ENCODE measurements at places on chromosomes 2 and 18.

DNA sequence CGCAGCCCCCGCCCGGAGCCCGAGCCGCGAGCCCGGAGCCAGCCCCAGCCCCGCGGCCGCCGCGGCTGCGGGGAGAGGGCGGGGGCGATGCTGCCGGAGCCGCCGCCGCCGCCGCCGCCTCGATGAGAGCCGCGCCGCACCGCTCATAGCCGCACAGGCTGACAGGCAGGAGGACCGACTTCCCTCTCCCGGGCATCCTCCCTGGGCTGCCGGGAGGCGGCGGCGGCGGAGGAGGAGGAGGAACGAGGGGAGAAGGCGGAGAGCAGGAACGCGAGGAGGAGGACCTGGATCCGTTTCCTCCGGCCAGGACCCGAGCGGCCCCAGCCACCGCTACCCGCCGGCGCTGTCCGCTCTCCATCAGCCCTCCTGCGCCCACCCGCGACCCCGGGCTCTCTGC is 370 bp downstream of the KLHL29 start:
- DNase-seq: no peak

- no peak for DNase-seq
Observed at GRCh38 chr2:230916218-230916617, 8.8 kb downstream of the GPR55 start.

- no peak for DNase-seq
Observed at GRCh38 chr18:59621027-59621426, 76.2 kb downstream of the CCBE1 start.

- DNase-seq: no peak
Observed at GRCh38 chr2:177631680-177632079, 239.1 kb downstream of the AGPS start.

DNA sequence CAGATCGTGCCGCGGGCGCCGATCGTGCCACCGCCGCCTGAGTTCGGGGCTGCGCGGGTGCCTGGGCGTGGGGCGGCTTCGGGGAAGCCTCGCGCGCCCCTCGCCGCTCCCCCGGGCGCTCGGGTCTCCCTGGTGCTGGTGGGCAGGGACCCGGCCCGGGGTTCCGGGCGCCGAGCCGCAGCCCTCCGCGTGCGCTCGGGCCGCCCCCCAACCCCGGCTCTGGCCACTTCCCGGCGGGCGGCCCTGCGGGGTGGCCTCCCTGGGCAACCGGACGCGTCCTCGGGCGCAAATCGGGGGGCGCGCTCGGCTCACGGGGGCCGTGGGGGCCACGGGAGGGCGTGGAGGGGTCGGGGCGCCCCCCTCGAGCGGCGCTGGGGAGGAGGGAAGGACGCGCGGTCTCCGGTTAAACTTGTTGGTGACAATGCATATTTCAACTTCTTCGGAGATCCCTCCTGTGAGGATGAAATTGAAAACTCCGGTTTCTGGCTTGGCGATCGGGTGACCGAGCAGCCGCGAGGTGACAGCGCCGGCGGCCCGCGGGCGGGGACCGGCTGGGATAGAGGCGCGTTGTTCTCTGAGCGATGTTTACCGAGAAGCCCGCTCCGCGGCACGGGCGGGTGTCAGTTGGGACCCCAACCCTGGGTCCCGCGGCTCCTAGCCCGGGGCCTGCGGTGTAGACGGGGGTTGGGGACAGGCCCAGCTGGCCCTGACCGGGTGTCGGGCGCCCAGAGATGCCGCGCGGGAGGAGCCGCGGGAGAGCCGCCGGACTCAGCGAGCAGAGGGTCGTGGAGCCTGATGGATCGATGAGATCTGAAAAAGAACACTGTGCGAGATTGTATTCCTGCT is 676 bp downstream of the SH3BP4 start:
- no peak for DNase-seq

GRCh38 chr18:7740821-7741220 is 173.7 kb downstream of the PTPRM start:
- DNase-seq: no peak

DNA sequence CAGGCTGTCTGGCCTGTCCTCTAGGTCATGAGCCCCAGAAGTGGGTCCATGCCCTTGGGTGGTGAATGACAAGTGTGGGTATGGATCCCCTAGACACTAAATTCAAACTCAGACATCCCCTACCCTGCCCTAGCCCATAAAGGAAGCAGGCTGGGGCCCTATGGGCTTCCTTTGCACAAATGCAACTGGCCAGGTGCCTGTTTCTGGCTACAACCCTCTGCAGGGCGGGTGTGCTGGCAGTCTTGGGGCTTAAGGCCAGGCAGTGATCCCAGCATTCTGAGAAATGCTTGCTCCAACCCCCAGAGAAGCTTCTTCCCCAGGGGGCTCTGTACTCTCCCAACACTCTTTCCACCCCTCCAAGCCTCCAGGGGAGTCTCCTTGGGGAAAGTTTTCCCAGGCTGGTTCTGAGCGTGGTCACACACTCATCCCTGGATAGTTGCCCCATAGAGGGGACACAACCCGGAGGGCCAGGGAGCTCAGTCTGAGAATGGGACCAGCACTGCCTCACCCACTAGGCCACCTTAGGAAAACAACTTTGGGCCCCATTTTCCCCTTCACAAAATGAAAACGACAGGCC is 16.6 kb upstream of the ASPRV1 start:
- DNase-seq: no peak

- no peak for DNase-seq
Observed at GRCh38 chr2:39922679-39923405, 143.8 kb upstream of the THUMPD2 start.

GRCh38 chr18:32378705-32379104 is 92.0 kb downstream of the GAREM1 start:
- no peak for DNase-seq

DNA sequence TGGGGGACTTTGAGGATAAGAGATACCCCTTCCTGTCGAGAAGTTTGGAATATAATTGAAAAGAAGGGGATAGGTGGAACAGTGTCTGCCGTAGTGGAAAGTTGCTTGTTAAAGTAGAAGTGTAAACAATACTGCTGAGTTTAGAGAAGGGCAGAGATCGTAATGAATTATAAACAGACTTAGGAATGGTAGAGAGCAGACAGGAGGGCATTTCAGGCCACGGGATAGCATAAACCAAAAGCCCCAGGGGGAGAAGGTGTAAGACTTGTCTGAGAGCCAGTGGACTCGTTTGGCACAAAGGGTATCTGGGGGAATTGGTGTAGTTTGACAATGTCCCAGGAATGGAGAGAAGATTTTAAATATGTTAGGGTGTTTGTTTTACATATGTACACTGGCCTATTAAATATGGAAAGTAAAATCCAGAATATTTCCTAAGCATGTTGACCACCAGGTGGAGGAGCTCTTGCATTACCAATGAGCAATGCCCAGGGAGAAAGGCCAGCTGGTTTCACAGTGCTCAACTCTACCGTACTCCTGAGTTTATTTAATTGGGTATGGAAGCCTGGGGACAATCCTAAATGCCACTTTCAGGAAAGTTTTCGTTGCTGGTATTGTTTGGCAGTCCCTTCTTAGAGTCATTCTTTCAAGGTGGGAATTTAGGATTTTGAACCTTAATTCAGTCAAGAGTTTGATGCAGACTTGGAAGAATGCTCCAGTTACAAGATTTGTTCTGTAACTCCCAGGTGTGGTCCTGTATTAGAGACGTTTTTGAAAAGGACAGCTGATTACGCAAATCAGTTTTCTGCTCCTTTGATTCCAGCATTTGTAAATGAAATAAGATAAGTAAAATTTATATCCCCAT is 7.5 kb downstream of the COPS8 start:
- DNase-seq: no peak

- DNase-seq: peak; percentile 2
Observed at GRCh38 chr18:9613550-9614400, 584 bp downstream of the PPP4R1 start.

DNA sequence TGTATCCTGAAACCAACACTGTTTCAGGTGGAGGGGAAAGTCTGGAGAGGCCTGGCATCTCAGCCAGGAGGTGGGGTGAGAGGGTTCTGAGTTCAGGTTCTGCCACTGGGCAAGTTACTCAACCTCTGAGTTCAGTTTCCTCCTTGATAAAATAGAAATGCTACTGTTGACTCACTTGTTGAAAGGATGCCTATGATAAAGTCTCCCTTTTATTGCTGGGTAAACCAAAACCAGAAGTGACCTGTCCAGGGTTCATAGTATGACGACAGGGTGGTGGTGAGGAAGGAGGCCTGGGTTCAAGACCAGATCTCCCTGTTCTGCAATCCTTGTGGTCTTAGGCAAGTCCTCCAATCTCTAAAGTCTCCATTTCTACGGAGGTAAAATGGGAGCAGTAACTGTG is 232.7 kb downstream of the PRKCE start:
- DNase-seq: no peak

DNA sequence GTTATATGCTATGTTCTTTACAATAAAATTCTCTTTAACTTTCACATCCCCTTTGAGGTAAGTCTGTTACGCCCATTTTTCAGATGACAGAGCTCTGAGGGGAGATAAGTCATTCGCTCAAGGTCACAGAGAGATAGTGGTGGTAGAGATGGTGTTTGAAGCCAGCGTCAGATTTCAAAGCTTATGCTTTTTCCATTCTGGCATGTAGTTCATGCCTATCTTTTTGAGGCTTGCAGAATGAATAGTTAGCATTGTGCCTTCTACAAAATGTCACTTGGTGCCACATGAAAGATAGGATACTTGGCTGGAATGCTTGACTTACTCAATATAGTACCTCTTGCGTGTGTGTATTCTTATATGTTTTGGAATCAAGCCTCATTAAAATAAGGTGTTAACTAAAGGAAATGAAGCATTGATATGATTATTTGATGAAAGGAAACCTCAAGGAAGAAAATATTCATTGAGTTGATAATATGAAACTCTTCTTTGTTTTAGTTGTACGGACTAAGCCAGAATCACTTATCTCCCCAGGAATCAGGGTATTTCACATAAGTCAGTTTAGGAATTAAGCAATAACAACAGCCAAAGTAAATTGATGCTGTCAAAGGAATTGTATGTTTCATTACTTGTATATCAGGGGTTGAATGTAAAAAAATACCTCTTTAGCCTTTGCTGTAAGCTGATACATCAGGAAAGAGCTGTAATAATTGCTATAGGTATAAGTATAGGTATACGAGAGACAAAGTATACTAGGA is 15.5 kb downstream of the SPATS2L start:
- DNase-seq: no peak

DNA sequence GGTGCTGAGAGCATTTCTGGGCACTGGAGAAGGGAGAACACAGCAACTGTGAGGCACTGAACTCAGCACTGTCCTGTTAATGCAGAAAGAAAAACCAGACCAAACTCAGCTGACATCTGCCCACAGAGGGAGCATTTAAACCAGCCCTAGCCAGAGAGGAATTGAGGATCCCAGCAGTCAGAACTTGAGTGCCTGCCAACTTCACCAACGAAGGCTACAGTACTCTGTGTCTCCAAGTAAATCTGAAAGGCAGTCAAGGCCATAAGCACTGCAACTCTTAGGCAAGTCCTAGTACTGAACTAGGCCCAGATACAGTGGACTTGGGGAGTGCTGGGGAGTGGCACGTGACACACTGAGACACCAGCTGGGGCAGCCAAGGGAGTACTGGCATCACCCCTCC is 176.2 kb upstream of the ZC3H15 start:
- DNase-seq: no peak

- no peak for DNase-seq
Observed at GRCh38 chr2:134792186-134792585, 46.2 kb upstream of the ACMSD start.

- DNase-seq: no peak
Observed at GRCh38 chr2:20030224-20030623, 17.8 kb upstream of the MATN3 start.

DNA sequence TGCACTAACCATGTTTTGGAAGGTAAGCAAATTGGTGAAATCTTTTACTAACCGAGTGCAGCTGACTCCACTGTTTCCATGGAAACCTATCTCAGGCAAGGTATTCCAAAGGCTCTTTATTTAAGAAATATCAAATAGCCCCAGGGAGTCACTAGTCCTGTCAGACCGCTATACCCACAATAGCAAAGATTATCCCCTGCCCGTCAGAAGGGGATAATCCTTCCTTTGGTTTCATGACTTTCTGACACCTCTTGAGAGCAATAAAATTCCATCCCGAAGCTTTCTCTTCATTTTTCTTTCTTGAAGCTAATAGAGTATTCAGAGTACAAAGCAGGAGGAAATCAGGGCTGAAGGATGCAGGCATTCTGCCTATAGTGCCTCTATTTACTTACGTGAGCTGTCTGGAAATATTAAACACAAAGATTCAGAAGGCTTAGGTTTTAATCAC is 34.7 kb upstream of the MAP2 start:
- DNase-seq: no peak

DNA sequence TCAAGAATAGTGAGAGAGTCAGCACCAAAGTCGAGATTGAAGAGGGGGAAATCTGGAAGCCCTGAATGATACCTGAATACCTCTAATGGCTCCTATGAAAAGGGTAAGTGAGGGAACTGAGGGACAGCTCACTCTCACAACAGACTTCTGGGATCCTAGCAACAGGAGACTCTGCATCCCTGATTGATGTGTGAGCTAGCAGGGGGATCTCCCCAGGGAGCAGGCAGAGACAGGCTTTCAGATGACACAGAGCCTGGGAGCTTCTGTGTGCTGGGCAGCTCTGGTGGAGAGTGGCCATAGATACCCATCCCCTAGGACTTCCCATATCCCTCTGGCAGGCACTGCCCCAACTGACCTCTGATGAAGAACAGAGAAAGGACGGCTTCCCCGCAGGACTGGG is 206.2 kb downstream of the EXOC6B start:
- no peak for DNase-seq

DNA sequence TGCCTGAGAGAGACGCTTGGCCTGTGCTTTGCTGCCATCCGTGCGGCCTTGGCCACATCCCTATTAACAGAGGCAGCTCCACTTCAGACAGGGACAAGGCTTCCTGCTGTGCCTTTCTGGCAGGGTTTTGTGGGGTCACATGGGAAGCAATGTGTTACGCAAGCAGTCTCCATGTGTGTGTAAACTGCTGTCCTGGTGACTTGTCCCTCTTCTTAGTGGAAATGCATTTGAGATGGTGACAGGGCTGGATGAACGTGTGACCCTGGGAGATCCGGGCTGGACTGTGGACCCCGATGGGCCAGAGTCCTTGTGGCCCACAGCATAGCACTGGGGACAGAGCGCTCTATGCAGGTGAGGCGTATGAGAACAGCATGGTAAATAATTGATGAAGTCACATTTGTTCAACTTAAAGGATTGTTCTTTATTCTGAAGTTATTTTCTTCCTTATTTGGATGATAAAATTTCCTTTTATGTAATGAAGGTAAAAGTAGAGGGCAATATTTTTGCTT is 23.2 kb downstream of the ASB1 start:
- no peak for DNase-seq

DNA sequence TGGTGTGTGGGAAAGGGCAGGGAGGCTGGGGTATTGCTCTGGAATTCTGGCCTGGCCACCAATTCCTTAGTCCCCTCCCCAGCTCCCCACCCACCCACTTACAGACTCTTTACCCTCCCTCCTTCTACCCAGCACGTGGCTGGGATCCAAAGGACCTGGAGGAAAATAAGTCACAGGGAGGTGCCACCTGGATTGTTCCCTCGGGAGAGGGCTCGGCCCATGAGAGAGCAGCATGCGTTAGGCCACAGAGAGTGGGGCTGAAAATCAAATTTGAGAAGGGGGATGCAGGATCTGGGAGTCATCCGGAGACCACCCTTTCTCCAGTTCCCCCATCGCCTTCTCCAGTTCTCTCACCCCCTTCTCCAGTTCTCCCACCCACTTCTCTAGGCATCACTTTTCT is 3.0 kb downstream of the ASPRV1 start:
- no peak for DNase-seq
